Activated CD4-positive, alpha-beta T cell treated with anti-CD3 and anti-CD28 coated beads, Interleukin-2, amount 10 ng/mL, durations not matched to agents 7 days and 5 days (primary cell): ENCODE measurements at places on chromosomes 7 and 10. TPM values are rescaled to one million over a fixed set of nuclear protein-coding genes. Genes with fewer than 3 reads are reported as not detected.

The CCDC172 gene
- not detected for total RNA-seq

GRCh38 chr7:98668255-98668654 lies 51.2 kb downstream of the NPTX2 start:
- no peak for DNase-seq

DNA sequence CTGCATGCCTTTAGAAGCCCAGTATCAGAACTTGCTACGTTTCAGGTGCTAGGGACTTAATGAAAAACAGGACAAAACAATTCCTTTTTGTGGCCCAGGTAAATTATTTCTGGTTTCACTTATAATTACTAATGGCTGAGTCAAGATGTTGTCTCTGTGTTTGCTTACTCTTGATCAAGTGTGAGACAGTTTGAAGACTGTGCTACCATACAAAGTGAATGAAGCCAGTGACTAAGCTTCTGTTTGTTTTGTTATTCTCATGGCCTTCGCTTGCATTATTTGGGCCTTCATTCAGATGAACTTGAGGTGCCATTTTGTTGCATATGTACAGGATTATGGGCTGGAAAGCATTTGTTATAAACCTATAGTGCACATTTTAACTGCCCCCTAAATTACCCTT lies 17.9 kb downstream of the SMNDC1 start:
- DNase-seq: no peak

GRCh38 chr7:17887286-17887685 lies 53.0 kb downstream of the SNX13 start:
- no peak for DNase-seq

The MUC12 gene
- total RNA-seq: not detected
